ENCODE measurements at places on chromosomes 1 and 21. TPM values are rescaled to one million over a fixed set of nuclear protein-coding genes. Genes with fewer than 3 reads are reported as not detected.

Gene RSPO1
- not detected for polyA plus RNA-seq

Gene ZMYND12
- 0.45 TPM for polyA plus RNA-seq

Gene EPHB2
- polyA plus RNA-seq = 18.6 TPM

Gene C1orf74
- 2.1 TPM for polyA plus RNA-seq

Gene MFAP2
- polyA plus RNA-seq = 132 TPM

Gene NOS1AP
- 0.03 TPM for polyA plus RNA-seq

Gene ZNF678
- 1.3 TPM for polyA plus RNA-seq

Gene TEX38
- polyA plus RNA-seq = 0.24 TPM

Gene KRTAP10-6
- polyA plus RNA-seq = not detected

Gene MROH7
- polyA plus RNA-seq = 0.51 TPM

Gene PLA2G2D
- not detected for polyA plus RNA-seq

Gene CHD5
- polyA plus RNA-seq = 0.26 TPM

Gene DEPDC1
- polyA plus RNA-seq = 3.8 TPM

Gene CIART
- 4.4 TPM for polyA plus RNA-seq

Gene GPATCH2
- 5.8 TPM for polyA plus RNA-seq

Gene PGLYRP4
- polyA plus RNA-seq = not detected

Gene E2F2
- polyA plus RNA-seq = 0.43 TPM

Gene FNDC5
- polyA plus RNA-seq = 0.59 TPM

Gene RIPPLY3
- 0.03 TPM for polyA plus RNA-seq

Gene PHLDA3
- 105 TPM for polyA plus RNA-seq

Gene KCNK2
- 16.2 TPM for polyA plus RNA-seq

Gene FOXD2
- polyA plus RNA-seq = not detected

Gene NCMAP
- polyA plus RNA-seq = not detected

Gene FAM131C
- polyA plus RNA-seq = 0.97 TPM

Gene LRRC8B
- 3.7 TPM for polyA plus RNA-seq

Gene PAQR6
- 2.4 TPM for polyA plus RNA-seq

Gene OXCT2
- polyA plus RNA-seq = 0.44 TPM

Gene OR2T2
- not detected for polyA plus RNA-seq

Gene PEAR1
- 1.7 TPM for polyA plus RNA-seq

Gene NT5C1A
- polyA plus RNA-seq = 0.73 TPM

Gene PRAMEF6
- not detected for polyA plus RNA-seq

Gene PLA2G2C
- polyA plus RNA-seq = not detected

Gene ZYG11A
- polyA plus RNA-seq = 0.41 TPM

Gene C8B
- not detected for polyA plus RNA-seq

Gene PADI2
- 0.52 TPM for polyA plus RNA-seq

Gene OR2T35
- polyA plus RNA-seq = not detected

Gene EFNA1
- 14.4 TPM for polyA plus RNA-seq

Gene OPRD1
- polyA plus RNA-seq = 0.07 TPM

Gene SDCCAG8
- polyA plus RNA-seq = 22.7 TPM

Gene MXRA8
- 2.5 TPM for polyA plus RNA-seq

Gene TNFRSF9
- 2.9 TPM for polyA plus RNA-seq

Gene USP33
- 26.3 TPM for polyA plus RNA-seq

Gene HNRNPCL1
- not detected for polyA plus RNA-seq

Gene RORC
- polyA plus RNA-seq = 0.03 TPM

Gene VWA5B1
- not detected for polyA plus RNA-seq

Gene ADPRS
- polyA plus RNA-seq = 54.2 TPM

Gene GRIK1
- not detected for polyA plus RNA-seq

Gene KRTAP13-2
- not detected for polyA plus RNA-seq

Gene OR10J1
- polyA plus RNA-seq = not detected

Gene SLAMF7
- not detected for polyA plus RNA-seq

Gene PRRX1
- polyA plus RNA-seq = 356 TPM

Gene OR6N1
- not detected for polyA plus RNA-seq

Data from SK-N-SH (cell line).